ENCODE measurements at places on chromosomes 5 and 9.

GRCh38 chr9:130450344-130451003 lies 5.7 kb downstream of the ASS1 start:
- DNase-seq: no peak

DNA sequence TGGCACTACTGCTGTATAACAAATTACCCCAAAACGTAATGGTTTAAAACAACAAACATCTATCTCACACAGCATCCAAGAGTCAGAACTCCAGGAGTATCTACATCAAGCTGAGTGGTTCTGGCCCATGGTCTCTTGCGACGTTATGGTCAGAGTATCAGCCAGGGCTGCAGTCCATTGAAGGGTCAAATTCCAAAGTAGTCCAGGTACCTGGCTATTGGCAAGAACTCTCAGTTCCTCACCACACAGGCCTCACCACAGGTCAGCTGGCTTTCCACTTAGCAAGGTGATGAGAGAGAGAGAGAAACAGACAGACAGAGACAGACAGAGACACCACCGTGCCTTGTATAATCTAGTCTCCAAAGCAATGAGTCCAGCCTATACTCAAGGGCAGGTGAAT lies 22.6 kb downstream of the EPB41L4A start:
- no peak for DNase-seq

GRCh38 chr9:36461323-36461722 lies 61.3 kb upstream of the RNF38 start:
- no peak for DNase-seq

- peak; percentile 59 for DNase-seq
Measured at GRCh38 chr9:131178382-131178781, 53.0 kb downstream of the NUP214 start.

- DNase-seq: no peak
Measured at GRCh38 chr9:95715868-95716435, 159.5 kb upstream of the ERCC6L2 start.

GRCh38 chr9:119934497-119934896 lies 565.3 kb upstream of the BRINP1 start:
- no peak for DNase-seq

DNA sequence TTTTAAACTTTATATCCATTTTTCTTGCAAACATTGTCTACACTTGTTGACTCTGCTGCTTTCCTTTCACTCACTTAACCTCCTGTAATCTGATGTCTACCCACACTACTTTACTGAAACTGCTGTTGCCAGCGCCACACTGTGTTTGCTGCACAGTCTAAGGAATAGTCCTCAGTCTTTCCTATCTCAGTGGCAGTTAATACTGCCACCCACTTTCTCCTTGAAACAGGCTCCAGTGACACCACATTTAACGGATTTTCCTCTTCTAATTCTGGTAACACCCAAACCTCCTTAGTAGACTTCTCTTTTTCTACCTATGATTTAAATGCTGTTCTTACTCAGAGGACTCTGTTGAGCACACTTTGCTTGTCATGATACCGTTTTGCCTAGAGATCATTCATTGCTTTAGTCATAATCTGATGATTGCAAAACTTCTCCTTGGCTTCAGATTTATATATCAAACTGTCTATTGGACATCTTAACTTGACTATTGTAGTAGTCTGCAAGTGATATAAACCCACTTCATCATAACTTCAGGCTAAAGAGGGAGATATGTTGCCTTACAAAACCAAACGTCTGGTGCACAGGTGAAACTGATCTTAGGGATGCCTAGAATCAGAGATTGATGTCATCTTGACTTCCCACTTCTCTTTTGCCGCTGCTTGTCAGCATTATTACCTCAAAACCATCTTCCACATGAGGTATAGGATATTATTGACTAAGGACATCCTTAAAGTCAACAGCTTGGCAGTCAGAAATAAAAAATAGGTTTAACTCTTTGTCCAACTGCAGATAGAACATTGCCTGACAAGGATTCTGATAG lies 94.1 kb downstream of the CDC42SE2 start:
- peak; percentile 81 for DNase-seq

- no peak for DNase-seq
Measured at GRCh38 chr9:100584951-100585350, 7.1 kb downstream of the CAVIN4 start.

DNA sequence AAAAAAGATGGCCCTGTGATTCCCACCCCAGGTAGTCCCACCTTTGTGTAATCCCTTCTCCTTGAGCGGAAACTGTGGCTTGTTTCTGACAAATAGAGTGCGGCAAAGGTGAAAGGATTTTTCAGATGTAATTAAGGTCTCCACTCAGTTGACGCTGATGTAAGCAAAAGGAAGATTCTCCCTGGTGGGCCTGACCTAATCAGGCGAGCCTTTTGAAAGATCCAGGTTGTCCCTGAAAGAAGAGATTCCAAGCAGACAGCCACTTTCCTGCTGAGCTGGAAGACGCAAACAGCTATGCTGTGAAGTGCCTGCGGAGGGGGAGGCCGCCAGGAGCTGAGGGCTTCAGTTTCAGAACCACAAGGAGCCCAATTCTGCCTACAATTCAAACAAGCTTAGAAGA lies 24.1 kb downstream of the PTGES start:
- no peak for DNase-seq

- no peak for DNase-seq
Measured at GRCh38 chr5:180589771-180590542, 1.3 kb downstream of the SCGB3A1 start.

DNA sequence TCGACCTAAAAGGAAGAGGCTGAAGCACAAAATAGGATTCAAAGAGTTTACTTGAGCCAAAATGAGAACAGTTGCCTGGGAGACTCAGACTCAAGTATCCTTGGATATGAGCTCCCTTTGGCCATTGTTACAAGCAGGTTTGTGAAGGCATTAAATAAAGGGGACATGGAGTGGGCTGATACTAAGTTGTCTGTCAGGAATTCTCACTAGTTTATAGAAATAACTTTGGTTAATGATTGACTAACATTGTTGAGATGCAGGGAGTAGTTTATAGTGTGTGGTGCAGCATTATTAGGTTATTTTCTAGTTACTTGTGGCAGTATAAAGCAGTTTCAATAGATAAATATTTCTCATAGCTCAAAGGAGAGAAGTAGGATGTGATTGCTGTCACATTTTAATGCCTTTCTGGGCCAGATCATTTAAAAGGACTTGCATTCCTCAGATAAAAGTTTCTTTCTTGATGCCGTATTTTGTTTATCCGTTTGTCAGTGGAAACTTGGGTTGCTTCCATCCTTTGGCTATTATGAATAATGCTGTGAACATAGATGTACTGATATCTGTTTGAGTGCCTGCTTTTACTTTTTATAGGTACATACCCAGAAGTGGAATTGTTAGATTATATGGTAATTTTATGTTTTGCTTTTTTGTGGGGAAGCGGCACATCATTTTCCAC lies 9.1 kb downstream of the AP3S1 start:
- no peak for DNase-seq

- DNase-seq: no peak
Measured at GRCh38 chr9:127473932-127474331, 22.6 kb downstream of the LRSAM1 start.

GRCh38 chr5:83608122-83608521 lies 112.5 kb downstream of the HAPLN1 start:
- DNase-seq: peak; percentile 50

DNA sequence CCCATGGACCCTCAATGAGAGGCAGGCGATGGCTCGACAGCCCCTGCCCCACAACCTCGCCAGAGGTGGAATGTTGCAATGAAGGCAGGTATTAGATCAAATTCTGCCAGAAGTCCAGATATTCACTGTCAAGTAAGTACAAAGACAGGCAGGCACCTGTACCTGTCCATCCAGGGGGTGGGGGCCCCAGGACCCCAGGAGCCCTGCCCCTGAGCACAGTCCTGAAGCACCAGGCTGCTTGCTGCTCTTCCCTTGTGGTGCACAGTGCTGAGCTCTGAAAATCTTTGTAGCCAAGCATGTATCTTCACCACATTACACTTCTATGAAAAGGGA lies 26.2 kb upstream of the HMCN2 start:
- DNase-seq: no peak

DNA sequence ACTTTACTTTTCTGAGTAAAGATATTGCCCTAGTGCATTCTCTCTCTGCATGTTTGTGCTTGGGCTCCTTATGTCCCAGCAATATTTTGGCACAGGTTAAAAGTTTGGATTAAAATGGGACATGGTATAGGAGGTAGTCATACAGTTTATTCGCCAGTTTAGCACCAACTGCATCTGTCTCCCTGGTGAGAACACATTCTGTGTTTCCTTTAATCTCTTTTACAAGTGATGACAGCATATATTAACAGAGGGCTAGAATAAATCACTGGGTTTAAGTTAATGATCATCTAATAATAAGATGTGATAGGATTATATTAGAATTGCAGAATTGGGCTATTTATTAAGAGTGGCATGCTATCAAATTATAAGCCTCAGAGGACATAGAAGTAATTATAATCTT lies 550.1 kb downstream of the LRRC70 start:
- DNase-seq: no peak

DNA sequence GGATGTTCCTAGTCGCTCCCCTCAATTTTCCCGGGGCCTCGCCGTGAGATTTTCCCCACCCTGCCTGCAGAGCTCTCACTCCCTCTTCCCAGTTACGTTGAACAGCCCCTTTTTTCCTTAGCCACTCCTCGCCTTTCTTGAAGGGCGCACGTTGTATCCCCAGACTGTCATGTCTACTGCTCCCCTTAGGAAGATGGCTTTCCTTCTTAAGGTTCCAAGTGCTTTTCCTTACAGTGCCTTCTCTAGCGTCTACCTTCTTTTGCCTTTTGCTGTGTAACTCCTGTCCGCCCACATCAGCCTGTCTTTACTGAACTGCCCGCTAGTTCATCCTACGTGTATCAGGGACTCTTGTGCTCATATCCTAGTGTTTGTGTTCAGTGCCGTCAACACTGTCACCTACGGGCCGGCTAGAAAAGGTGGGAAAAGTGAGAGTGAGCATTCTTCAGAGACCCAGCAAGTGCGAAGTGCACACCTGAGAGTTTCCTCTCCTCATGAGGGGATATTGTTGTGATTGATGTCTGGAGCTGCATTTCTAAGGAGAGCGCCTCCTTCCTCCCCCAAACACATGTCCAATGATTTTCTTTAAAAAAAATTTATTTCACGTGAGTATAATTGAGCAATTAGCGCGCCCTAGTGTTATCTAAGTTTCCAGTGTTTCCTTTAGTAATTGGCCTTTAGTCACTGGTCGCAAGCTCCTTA lies 764 bp downstream of the CAMLG start:
- peak; percentile 44 for DNase-seq

- no peak for DNase-seq
Measured at GRCh38 chr5:117738571-117738970, 1163.9 kb upstream of the SEMA6A start.

GRCh38 chr5:77232574-77233358 lies 22.3 kb downstream of the PDE8B start:
- DNase-seq: peak; percentile 99

DNA sequence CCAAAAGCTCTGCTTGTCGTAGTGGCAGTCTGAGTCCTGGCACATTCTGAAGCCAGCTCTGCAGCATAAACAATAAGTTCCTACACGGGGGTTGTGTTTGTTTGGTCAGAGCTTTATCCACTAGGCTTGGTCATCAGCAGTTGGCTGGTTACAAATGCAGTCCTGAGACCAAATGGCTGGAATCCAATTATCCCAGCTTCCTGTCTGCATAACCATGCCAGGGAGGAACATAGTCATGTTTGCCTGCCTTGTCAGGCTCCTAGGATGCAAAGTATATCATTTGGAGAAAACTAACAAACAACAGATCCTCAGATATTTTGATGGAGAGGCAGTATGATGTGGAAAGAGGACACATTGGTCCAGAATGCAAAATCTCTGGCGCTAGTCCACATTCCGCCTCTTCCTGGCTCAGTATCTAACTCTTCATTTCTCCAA lies 85.8 kb downstream of the FBXO38 start:
- DNase-seq: no peak

- DNase-seq: no peak
Measured at GRCh38 chr9:7983490-7983889, 183.9 kb upstream of the DMAC1 start.

DNA sequence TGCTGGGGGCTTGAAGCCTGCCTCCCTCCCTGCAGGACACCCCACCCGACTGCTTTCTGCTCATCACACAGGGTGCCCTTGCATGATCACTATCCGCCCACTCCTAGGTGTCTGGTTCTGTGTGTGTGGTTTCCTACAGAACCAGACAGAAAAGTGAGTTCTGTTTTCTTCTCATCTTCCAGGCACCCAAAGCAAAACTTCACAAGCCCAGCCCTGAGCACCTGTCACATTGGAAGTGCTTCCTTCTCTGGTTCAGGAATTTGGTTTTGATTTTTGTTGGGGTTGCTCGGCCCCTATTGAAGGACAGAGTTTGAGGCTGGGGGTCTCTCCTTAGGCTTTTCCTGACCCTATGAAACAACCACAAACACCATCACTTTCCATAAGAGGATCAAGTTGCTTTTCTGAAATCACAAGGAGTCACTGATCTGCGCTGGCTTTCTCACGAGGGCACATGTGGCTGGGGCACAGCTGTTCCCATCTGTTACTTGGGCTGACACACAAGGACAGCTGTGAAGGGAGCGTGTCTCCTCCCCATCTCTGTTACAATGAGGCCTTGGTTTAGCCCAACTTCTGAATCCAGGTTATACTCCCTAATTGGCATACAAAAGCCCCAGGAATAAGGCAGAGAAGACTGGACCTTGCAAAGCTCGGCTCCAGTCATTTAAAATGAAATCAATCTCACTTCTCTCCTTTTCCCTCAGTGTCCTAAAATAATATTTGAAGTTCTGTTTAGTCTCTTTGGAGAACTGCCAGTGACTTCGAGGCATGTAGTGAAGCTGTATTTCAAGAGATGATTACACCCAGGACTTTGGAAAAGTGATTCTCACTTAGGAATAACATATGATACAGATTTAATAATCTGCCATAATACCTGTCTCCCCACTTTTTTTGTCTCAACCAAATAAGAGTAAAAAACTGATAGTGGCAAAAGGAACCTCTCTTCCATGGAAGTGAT lies 213.1 kb upstream of the GAS1 start:
- no peak for DNase-seq

DNA sequence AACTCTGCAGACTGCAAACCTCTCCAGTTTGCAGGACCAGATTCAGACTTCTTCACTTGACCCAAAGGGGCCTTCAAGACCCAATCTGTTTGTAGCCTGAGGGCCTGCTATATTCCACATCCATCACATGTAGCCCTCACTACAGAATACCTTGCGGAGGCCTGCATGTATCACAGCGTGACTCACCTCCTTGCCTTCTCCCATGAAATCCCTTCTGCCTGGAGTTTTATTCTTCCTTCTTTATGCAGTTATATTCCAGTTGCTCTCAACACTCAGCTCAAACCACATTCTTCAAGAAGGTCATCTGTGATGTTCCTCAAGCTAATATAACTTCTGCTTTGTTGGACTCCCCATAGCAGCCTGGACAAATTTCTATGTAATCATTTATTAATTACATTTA lies 198.5 kb upstream of the PTGER4 start:
- no peak for DNase-seq

- DNase-seq: peak; percentile 64
Measured at GRCh38 chr9:104780796-104781395, 17.0 kb downstream of the NIPSNAP3B start.

All from MV-4-11 (cell line).